ENCODE measurements at places on chromosomes 11 and 22.

- DNase-seq, result no peak
Observed at GRCh38 chr22:44879301-44879680, 126.9 kb downstream of the ARHGAP8 start.

- DNase-seq, result no peak
Observed at GRCh38 chr11:33323421-33323820, 66.2 kb downstream of the HIPK3 start.

DNA sequence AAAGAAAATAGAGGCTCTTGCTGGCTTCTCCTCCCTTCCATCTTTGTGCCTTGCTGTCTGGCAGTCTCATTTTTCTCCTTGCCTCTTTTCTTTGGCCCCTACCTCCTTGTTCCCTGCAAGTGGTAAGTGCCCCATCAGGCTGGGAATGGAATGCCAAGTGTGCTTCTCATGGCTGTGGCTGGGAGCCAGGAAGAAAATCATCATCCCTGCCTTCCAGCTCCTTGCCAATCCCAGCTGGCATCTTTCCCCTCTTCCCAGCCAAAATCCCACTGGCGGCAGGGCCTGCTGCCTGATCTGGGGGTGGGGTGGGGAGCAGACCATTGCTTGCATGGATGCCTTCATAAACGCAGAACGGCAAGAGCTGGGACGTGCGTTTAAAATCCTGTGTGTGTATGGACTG is 27.0 kb upstream of the SLC25A18 start:
- no peak for DNase-seq

DNA sequence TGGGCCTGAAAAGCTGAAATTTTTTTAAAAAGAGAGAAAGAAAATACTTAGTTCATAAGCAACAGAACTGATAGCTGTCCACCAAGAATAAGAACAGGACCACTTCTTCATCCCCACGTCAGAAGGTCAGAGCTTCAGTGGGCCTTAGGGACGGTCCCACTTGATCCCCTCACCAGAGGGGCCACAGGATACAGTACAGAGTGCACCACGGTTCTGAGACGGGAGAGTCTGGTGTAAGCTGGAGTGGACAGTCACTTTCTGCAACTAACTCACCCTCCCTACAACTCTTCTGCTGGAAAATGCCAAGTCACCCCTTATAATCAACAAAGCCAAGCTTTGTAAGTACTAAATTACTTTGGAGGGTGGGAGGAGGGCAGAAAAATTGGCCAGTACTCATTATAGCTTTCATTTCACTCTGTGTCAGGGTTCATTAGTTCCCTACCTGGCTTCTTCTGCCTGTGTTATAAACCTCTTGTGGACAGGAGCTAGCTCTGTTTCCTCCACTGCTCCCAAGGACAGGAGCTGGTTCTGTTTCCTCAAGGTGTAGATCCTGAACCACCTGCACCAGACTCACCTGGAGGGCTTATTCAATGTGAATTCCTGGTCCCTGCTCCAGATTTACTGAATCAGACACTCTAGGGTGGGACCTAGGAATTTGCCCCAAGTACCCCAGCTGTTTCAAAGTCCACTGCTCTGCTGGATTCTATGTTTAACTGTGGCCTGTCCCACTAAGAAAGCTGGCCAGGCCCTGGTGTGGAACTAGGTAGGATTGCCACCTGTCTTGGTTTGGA is 39.6 kb downstream of the SCGB1A1 start:
- no peak for DNase-seq
